ENCODE measurements at places on chromosomes 16 and 17. TPM values are rescaled to one million over a fixed set of nuclear protein-coding genes. Genes with fewer than 3 reads are reported as not detected.

GRCh38 chr17:45312477-45313420, 4.1 kb downstream of the MAP3K14 start:
- no peak for DNase-seq

DNAH17 gene
- 4.0 TPM for polyA plus RNA-seq

- DNase-seq, result no peak
Observed at GRCh38 chr17:15456496-15456895, 10.9 kb downstream of the CDRT4 start.

SULT1A2 gene
- 3.1 TPM for polyA plus RNA-seq

TMED6 gene
- 3.5 TPM for polyA plus RNA-seq

DNA sequence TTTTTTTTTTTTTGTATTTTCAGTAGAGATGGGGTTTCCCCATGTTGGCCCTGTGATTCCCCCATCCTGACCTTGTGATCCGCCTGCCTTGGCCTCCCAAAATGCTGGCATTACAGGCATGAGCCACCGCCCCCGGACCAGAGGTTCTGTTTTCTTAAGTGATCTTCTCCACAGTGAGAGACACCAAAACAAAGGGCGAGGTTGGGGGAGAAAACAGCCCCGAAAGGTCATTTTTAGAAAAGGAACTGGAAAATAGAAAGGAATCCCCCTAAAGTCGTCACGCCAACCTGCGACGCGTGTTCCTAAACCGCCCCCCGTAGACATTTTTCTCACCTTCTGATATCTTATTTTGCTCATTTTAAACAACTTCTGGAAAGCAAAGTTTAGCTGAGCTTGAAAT, 6.1 kb upstream of the AXIN2 start:
- DNase-seq, result no peak

SHISA9 gene
- polyA plus RNA-seq, result 3.7 TPM

- DNase-seq, result no peak
Observed at GRCh38 chr16:2826591-2827373, 3.3 kb upstream of the ZG16B start.

ZFPM1 gene
- 5.2 TPM for polyA plus RNA-seq

DNA sequence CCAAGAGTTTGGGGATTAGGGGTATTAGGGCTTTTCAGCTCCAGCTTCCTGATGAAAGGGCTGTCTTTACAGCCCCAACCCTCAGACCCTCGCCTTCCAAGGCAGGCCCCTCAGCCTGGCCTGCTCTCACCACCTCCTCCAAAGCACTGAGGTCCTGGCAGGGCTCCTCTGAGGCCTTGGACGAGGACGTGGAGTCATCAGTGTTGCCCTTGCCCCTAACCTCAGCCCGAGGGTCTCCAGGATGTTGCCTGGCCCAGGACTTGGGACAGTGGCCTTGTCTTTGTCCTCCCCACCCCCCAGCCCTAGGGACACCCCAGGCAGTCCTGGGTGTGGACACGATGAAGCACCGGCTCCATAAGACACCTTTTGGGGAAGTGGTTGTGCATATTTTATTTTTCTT, 28.2 kb downstream of the B9D1 start:
- DNase-seq, result no peak

DNA sequence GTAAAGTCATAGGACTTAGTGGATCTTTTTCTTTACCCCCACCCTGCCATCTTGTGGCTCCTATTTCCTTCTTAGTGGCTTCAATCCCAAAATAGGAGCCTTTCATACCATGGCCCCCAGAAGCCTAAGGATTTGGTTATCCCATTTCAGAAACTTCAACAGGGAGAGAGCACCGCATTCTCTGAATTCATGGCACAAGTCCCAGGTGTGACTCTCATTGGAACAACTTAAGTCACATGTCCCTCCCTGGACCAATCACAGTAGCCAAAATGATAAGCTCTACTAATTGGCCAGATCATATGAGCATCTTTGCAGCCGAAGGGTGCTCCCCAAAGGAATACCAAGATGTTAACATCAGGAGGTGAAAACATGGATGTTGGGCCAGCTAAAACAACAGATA, 43.2 kb downstream of the AXIN2 start:
- no peak for DNase-seq

CFAP119 gene
- 12.8 TPM for polyA plus RNA-seq

RASD1 gene
- 1.2 TPM for polyA plus RNA-seq

- no peak for DNase-seq
Observed at GRCh38 chr17:50149417-50150353, 792 bp downstream of the PPP1R9B start.

DNA sequence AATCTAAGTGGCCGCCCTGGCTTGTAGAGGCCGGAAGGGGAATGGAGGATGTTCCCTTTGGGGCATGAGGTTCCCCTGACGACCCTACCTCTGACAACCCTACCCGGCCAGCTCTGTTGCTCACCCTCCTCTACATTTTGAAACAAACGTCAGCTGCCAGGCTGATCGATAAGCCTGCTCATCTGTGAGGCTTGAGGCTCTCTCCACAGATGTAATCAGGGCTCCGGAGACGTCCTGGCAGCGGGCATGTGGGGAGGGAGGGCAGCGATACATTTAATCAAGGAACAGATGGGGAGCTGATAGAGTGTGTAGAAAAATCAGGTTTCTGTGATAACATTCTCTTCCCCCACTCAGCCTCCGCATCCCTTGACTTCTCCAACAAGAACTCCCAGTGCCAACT, 212.3 kb upstream of the SDK2 start:
- no peak for DNase-seq

PRSS22 gene
- 13.1 TPM for polyA plus RNA-seq

DNA sequence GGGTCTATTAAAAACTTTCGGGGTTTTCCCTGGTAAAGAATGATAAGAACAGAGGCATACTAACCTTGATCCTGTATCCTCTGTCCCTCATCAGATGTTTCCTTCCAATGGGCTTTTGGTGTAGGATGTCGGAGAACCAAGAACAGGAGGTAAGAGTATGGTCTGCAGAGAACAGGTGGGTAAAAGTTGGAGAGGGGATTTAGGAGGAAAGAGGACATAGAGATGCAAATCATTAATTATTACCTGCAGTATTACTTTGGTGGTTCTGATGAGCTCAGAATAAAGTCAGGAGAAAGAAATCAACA, 4.3 kb downstream of the SNX11 start:
- DNase-seq, result no peak

LAT gene
- 9.1 TPM for polyA plus RNA-seq

DNA sequence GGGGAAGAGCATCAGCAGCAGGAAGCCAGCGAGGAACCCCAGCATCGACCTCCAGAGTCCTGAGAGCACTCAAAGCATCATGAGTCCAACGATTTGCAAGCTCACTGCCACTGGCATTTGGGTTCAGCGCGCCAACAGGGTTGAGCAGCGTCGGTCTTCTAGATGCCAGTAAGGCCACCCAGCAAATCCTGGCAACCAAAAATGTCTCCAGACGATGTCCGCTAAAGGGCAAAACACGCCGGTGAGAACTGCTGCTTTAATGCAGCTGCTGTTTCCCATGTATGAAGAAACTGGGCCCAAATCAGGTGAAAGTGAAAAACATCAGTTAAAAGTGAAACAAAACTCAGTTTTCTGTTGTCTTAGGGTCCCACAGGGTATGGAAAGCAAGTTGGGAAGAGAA, 70.2 kb downstream of the ANKRD11 start:
- DNase-seq, result no peak

- DNase-seq, result peak; percentile 65
Observed at GRCh38 chr16:49484451-49484849, 110.8 kb downstream of the C16orf78 start.

DNA sequence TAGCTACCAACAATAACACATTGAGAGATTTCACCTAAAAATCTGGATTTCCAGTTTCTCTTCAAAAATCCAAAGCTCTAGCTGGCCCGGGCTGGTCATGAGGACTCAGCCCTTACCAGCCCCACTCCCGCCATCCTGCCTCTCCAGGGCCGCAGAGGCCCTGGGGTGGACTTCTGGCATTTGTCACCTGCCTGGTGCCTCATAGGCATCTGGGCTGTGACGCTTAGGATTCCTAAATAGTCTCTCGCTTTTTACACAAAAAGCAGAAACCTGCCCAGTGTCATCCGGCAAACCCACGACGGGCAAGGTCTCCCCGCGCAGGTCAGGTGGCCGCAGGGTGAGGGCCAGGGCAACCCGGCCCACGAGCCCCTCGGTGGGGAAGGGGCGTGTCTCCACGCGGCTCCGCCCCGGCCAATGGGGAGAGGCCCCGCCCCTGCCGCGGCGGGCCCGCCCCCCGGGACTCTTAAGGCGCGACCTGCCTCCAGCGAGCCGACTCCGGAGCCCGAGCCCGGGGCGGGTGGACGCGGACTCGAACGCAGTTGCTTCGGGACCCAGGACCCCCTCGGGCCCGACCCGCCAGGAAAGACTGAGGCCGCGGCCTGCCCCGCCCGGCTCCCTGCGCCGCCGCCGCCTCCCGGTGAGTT, at the start of gene VASN:
TSS of gene VASN (plus strand) at position 492 of the 644 bp plus-strand sequence. CDS start 9,030 bp downstream, outside the sequence.
- no peak for DNase-seq

All from renal pelvis (tissue), 12 donors.